ENCODE measurements at places on chromosomes 5 and 9.
A peak's percentile ranks its signal among the peaks of the same experiment; 100 is the strongest.

DNA sequence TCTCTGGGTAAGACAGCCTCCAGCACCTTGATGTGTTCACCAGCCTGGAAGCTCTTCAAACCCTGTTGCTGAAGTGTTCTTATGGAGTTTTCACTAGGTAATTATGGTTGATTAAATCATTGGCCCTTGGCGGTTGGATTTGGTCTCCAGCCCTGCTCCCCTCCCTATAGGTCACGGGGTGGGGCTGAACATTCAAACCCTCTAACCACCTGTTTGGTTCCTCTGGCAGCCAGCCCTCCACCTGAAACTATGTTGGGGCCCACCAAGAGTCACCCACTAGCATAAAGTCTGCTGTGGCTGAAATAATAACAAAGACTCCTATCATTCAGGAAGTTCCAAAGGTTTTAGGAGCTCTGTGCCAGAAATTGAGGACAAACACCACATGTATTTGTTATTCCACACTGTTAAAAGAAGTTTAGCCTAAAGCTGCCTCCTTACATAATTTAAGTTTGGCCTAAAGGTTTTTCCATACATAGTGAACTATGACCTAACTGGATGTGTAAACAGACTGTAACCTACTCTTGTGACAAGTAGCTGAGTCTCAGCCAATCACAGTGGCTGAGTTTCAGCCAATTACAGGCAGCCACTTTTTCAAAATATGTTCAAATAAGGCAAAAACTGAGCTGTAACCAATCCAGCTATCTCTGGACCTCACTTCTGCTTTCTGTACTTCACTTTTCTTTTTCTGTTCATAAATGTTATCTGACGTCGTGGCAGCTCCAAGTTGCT is 34.8 kb downstream of the TMEM252 start:
- no peak for DNase-seq

DNA sequence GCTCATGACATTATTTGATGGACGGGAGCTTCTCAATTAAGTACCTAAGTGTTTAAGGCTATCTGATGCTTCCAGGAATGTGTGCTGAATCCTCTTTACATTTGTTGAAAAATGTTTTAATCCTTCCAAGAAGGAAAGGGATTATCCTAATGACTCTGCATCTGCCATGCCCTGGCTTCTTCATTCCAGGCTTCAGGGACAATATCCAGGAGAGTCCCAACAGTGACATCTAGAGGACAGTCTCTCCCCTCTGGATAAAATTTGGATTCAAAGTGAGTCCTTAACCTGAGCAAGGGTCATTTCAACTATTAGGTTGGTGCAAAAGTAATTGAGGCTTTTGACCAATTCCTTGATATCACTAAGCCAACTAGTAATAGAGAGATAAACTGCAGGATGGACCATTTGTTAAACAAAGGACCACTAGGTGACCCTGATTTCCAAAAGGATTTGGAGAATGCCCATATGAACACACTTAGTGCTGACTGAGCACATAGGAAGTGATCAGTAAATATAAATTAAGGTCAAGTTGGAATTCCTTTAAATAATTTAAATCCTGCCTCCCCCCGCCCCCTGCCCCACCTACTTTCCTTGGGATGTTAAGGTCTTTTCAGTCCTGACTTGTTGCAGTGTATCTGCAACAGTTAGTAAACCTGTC is 19.1 kb downstream of the TNFSF8 start:
- no peak for DNase-seq

- DNase-seq: no peak
Observed at GRCh38 chr9:38405785-38406184, 13.3 kb downstream of the ALDH1B1 start.

DNA sequence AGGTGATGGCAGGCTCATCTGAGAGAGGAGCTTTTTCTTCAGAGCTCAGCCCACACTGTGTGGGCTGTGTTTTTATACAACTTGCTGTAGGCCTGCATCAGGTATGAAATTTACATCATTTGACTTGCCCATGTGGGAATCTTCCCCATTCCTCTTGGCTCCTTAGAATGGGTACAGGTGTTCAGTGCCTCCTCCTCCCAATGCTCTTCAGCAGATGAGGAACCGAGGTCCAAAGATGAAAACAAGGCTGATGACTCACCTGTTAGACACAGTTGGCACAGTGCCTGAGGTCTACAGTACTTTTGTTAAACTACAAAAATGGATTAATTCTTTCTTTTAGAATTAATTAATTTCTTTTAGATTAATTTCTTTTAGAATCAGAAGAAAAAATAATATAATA is 20.8 kb downstream of the PAPPA start:
- DNase-seq: no peak

DNA sequence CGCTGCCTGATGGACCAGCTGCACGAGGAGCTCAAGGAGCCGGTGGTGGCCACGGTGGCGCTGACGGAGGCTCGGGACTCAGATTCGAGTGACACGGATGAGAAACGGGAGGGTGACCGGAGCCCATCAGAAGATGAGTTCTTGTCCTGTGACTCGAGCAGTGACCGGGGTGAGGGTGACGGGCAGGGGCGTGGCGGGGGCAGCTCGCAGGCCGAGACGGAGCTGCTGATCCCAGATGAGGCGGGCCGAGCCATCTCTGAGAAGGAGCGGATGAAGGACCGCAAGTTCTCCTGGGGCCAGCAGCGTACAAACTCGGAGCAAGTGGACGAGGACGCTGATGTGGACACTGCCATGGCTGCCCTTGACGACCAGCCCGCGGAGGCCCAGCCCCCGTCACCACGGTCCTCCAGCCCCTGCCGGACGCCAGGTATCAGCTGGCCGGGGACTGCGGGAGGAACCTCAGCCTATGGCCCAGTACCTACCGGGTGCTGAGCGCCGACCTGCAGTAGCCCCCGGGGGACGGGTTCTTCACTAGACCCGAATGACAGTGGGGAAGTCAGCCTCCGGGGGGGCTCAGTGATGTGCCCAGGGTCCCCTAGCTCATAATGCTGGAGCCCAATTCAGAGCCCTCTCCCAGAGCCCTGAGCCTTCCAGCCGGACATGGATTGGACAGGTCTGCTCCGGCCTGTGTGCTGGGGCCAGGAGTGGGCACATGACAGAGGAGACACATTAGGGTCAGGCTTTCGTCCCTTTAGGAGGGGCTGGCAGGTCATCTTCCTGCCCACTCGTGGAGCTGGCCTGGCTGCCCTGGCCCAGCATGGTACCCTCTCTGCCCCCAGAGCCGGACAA is 33.0 kb downstream of the USP20 start:
- DNase-seq: no peak

DNA sequence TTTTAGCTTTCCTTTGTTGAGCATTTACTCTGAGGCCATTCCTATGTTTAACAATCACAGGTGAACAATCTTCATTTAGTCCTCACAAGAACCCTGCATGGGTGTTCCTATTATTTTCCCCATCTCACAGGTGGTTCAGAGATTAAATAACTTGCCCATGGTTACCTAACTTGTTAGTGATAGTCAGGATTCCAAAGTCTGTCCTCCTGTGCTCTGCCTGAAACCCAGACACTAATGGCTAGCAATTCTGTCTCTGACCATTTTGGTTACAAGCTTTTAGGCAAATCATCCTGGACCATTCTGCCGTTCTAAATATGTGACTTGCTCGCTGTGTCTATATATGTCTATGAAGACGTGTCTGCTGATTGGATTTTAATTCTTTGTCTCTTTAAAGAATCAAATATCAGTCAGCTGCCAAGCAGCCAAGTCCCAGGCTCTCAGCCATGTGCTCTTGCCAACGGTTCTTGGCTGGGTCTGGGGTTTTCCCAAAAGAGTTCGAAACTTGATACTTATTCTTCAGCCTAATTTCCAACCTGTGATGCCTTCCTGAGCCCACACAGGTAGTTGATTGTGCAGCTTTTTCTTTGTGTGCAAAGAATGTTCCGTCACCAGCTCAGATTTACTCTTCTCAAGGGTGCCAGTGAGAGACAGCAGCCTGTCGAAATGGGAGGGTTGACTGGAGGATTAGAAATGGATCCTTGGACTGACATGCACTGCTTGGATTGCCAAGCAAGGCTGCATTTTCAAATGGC is 121.7 kb downstream of the NREP start:
- no peak for DNase-seq

GRCh38 chr9:115116421-115117284 is 1.3 kb downstream of the TNC start:
- DNase-seq: no peak

DNA sequence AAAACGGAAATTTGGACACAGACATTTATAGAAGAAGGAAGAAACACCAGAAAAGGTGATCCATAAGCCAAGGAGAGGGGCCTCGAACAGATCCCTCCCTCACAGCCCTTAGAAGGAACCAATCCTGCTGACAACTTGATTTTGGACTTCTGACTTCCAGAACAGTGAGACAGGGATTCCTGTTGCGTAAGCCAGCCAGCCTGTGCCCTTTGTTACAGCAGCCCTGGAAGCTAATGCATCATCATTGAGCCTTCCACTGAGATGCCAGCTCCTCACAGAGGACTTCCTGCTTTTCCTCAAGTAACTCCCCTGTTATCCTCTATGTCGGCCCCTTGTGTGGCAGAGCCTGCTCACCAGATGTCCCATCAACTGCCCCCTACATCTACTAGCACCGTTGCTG is 94.1 kb downstream of the JMY start:
- DNase-seq: no peak

DNA sequence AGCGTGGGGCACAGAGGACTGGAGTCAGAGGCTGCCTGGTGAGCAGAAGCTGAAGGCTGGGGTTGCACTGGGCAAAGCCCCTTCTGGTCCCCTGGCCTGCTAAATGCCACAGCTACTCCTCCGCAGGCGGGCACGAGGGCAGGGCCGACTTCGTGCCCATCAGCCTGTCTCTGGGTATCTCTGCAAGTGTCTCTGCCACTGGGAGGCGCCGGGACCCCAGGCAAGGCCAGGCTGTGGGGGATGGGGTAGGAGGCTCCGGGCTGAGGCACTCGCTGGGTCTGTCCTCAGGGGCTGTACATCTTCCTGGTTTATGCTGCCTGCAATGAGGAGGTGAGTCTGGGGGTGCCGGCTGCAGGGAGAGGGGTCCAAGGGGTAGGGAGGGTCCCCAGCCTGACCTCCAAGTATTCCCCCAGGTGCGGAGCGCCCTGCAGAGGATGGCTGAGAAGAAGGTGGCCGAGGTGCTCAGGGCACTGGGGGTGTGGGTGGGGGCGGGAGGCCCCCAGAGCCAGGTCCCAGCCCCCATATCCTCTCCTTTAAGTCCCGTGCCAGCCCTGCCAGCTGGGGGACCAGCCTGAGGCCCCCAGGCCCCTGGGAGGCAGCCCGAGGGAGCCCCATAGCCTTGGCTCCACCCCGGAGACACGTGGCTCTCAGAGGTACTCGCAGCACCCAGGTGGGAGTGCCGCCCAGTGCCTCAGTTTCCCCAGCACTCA is 25.1 kb downstream of the ADGRD2 start:
- DNase-seq: no peak

DNA sequence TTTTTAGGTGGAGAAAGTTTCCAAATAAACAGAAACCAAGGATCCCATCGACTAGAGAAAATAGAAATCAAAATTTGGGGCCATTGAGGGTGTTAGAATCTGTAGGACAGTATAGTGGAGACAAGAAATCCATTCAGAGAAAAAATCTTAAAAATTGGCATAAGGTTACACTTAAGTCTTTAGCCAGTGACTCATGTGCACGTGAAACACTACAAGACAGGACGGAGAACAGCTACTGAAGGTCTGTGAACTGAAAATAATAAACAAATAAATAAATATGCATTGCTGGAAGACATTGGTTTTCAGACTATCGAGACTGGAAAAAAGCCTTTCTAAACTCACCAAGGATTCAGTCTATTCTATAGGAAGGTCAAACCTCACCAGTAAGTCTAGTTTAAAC is 1955.5 kb downstream of the MAT2B start:
- DNase-seq: no peak

- no peak for DNase-seq
Observed at GRCh38 chr5:57456531-57457135, 26.0 kb downstream of the ACTBL2 start.

DNA sequence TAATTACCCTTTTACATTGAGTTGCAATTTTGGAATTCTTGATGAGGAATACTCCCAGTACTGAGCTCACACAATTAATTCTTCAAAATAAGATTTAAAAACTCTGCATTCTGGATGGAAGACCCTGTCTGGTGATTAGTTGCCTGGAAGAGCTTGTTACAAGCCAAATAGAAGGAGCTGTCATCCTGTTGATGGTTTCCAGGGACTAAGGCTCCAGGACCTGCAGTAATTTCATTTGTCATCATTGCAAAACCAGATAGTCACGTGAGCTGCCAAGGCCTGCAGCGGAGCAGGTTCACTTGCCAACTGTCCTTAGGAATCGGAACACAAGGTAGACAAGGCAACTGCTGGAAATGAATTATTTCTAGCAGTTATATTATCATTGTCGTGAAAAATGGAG is 597.7 kb downstream of the CCDC171 start:
- DNase-seq: no peak

DNA sequence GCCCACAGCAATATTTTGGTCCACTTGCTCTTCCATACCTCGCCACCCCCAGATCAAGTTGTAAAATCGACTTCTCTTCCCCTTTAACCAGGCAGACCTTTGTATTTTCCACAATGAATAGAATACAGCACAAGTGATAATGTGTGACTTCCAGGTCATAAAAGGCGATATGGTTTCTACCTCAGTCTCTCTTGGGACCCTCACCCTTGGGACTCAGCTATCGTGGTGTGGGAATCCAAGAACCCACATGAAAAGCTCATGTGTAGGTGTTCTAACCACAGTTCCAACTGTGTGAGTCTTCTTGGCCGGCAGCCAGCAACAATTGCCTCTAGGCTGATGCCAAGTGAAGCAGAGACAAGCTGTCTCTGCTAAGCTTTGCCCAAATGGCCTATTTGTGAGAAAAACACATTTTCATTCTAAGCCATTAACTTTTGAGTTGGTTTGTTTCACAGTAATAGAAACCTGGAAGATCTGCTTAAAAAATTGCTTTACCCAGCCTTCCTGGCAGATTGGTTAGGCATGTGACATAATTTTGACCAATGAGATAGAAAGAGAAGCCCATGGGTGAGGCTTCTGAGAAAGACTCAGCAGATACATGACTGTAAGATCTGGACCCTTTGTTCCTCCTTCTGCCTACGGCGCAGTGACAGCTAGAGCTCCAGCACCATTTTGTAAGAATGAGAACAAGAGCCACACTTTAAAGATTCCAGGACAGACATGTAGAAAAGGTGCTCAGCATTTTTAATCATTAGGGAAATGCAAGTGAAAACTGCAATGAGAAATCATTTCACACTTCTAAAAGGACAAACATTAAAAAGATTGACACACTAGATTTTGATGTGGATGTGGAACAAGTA is 18.3 kb upstream of the MLLT3 start:
- no peak for DNase-seq

DNA sequence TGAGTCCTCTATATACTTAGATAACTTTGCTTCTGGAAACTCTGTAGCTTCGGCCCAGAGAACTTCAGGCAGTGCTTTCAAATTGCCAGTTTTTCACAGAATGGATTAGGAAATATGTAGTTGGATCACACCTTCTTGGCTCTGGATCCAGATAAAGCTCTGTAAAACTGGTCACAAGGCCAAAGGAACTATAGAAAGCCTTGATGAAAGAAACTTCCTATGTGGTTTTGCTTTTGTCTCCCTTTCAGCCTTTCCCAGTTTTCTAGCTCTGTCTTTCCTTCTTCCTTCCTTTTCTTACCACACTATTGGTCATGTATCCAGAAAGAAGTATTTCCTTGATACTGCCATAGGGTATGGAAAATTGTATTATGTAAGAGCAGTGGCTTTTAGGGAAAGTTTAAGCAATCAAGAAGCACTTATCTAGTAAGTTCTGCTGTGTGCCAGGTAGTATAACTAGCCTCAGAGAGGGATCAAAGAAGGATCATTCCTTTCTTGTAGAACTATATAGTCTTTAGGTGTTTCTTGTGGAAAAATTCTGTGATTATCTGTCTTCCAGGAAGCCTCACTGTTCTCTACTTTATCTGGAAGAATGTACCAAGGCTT is 6.3 kb downstream of the GPR21 start:
- DNase-seq: no peak

GRCh38 chr5:135493406-135494180 is 41.4 kb upstream of the TIFAB start:
- DNase-seq: peak; percentile 87
